Neural progenitor cell (in vitro differentiated cells): ENCODE measurements at places on chromosomes 11 and 22.
A peak's percentile ranks its signal among the peaks of the same experiment; 100 is the strongest.

DNA sequence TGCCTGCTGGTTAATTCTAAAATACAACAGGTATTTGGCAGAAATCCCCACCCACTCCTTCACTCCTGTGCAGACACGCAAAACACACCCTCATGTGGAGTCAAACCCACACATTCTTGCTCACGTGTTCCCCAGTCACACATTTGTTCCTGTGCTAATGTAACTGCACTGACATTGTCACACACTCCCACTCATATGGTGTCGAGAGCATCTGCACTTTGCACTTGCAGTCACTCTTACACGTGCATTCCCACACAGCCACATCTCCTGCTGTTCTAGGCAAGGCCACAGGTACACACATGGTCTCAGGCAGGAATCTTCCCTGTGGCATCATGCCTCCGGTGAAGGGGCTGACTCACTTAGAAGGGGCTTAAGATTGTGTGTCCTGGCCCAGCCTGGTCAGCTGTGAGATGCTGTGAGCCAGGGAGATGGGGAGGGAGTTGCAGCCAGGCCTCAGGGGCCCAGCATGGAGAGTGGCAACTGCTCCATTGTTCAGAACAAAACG lies 395.0 kb downstream of the TENM4 start:
- DNase-seq = peak; percentile 46

DNA sequence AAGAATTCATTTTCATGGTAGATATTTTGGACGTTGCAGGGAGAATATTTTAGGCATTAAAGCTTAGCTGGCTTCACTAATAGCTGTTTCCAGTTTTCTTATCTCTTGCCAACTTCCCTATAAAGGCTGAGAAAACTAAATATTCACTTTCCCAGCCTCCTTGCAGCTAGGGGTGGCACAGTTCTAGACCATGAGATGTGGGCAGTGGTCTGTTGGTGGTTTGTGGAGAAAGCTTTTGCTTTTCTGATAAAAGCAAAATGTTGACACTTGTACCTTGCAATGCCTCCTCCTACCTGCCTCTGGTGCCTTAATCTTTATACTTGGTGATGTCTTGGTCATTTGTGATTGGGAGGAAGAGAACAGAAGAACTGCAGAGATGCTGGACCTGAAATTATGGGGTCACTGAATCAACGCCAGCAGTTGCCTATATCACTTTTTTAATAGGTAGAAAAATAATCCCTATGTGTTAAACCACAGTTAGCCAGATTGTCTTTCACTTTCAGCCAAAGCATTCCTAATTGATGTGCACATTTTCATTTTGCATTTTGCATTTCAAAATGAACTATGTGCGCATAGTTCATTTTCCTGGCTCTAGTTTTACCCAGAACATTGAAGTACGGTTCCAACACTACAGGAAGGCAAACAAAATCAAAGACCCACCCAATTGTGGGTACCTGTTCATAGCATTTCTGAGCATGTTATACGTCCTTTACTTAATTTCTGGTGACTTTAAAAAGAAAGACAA lies 24.9 kb upstream of the ABTB2 start:
- no peak for DNase-seq

DNA sequence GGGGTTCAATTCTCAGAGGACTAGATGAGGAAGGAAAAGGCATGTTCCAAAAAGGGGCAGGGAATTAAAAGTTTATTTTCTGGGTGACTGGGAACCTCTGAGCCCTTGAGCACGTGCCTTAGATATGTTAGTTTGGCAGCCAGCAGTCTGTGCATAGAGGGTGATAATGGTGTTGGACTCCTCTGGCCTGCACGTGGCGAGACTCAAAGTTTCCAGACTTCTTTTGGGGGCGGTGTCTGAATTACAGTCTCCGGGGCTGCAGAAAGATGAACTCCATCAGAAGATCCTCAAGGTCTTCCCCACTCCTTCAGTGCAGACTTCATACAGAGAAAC lies 861 bp upstream of the ZNRF3 start:
- no peak for DNase-seq

- no peak for DNase-seq
These were observed 15.1 kb downstream of the IFITM10 start for GRCh38 chr11:1735271-1735670.

GRCh38 chr22:39706376-39707140 lies 136.0 kb downstream of the CACNA1I start:
- DNase-seq = peak; percentile 70

GRCh38 chr11:69280994-69281393 lies 13.0 kb upstream of the MYEOV start:
- DNase-seq = no peak

- no peak for DNase-seq
These were observed 11.2 kb downstream of the MLC1 start for GRCh38 chr22:50074056-50074455.

DNA sequence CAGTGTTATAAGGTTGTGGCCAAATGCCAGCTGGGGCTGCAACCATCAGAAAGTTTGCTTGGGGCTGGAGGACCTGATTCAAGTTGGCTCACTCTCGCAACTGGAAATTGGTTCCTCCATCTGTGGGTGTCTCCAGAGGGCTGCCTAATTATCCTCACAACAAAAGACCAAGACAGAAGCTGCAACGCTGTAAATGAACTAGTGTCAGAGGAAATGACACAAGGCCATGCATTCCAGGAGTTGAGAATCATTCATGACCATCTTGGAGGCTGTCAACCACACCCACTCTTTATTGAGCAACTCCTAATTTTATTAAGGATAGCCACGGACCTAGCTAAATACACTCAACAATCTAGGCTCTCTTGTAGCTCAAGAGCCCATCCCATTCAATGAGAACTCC lies 1060.8 kb downstream of the OPCML start:
- no peak for DNase-seq

DNA sequence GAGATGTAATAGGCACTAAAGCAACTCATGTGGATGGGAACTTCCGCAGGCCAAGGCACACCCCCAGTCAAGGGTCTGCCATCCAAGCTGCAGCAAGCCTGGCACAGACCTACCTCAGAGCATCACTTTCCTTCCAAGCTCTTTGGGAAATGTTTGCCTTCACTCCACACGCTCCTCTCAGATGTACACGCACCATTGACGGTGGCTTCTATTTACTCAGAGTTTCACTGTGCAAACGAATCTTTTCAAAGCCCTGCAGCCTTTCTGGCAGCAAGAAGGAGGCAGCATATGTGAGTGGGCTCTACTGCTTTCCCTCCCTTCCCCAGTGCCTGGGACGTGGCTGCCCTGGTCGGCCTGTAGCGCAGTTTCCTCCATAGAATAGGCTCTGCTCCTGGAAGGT lies 60.9 kb upstream of the USP47 start:
- no peak for DNase-seq

- DNase-seq = no peak
These were observed 20.9 kb upstream of the SLC25A1 start for GRCh38 chr22:19199479-19199878.

- DNase-seq = no peak
These were observed 20.0 kb downstream of the THY1 start for GRCh38 chr11:119403021-119403420.
